ENCODE measurements at places on chromosomes 12 and 14. TPM values are rescaled to one million over a fixed set of nuclear protein-coding genes. Genes with fewer than 3 reads are reported as not detected.

GRCh38 chr12:40216516-40217288 lies 8.1 kb upstream of the LRRK2 start:
- DNase-seq: no peak

Gene TMEM52B
- polyA plus RNA-seq: 183 TPM

- peak; percentile 49 for DNase-seq
Observed at GRCh38 chr12:115872919-115873357, 404.6 kb downstream of the MED13L start.

DNA sequence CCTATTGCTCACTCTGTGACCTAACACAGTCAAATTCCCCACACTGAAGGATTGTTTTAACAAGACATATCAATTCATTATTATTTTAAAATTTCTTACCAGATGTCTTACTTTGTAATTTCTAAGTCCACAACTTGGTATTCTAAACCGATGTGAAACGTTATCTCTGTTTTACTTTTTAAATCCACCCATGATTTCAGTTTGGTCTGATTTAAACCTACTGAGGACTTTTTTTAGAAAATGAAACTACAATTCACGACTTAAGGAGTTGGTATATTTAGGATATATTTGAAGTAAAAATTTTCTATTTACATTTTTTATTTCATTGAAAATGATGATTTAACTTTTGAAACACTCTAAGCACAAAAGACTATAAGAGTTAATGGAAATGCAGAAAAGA lies 35.1 kb upstream of the GRIP1 start:
- DNase-seq: no peak

Gene ADGRD1
- 10.3 TPM for polyA plus RNA-seq

Gene CHURC1
- polyA plus RNA-seq: 50.4 TPM
